ENCODE measurements at places on chromosomes 1 and 21.

DNA sequence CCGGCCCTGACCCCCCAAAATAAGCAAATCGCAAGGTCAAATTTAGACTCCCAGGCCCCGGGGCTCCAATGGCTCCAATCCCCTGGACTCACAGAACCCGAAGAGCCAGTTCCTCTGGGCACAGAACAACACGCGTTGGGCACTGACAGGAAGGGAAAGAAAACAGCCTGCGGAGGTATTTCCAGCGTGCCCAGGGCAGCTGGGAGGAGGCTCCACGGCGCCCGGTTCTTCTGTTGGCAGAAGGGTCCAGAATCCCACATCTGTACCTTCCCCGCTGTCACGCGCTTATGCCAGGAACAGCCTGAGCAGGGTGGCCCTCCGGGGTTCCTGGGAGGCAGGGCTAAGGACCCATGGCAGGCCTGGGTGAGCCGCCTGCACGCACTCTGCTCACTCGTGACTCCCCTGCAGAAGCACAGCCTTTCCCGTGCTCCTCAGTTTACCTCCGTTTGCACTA, 85.5 kb downstream of the RIPK4 start:
- DNase-seq: no peak

DNA sequence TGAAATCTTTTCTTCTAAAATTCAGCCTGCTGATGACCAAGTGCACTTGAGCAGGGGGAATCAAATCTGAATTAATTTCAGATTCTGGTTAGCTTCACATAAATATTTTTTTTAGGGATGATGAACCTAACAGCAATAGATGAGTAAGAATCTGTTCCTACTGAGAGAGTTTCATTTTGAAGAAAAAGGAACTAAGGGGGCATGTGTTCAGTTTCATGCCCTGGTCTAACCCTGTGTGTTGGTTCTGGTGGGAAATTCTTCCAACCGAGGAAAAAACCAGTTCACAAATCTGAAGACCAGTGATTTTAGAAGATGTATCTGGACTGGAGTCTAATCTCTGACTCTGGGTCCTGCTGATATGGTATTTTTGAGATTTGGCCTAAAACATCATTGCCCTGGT, 13.7 kb downstream of the SELL start:
- DNase-seq: no peak

DNA sequence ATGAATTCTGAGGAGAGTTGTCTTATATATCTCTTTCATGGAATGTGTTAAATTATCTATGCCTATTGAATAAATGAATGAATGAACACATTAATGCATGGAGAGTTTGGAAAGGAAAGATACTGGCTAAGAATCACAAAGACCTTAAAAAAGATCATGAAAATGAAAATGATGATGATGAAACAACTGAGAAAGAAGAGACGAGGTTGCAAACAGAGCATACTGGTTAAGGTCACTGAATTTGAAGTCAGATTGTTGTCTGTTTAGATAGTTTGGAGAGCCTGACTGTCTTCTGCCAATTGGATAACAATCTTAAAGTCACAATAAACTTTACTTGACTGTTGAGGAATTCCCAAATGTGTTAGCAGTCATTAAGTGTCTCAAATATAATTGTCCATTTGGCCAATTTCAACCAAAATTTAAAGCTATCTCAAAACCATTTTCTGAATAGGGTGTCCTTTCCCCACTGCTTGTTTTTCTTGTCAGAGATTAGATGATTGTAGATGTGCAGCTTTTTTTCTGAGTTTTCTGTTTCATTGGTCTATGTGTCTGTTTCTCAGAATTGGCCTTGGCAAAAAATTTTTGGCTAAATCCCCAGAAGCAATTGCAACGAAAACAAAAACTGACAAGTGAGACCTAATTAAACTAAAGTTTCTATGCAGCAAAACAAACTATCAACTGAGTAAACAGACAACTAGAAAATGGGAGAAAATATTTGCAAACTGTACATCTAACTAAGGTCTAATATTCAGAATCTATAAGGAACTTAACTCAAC, 132.2 kb downstream of the PTGER3 start:
- no peak for DNase-seq

- DNase-seq: no peak
These were observed 204.4 kb downstream of the PLA2G4A start for GRCh38 chr1:187032982-187033692.

DNA sequence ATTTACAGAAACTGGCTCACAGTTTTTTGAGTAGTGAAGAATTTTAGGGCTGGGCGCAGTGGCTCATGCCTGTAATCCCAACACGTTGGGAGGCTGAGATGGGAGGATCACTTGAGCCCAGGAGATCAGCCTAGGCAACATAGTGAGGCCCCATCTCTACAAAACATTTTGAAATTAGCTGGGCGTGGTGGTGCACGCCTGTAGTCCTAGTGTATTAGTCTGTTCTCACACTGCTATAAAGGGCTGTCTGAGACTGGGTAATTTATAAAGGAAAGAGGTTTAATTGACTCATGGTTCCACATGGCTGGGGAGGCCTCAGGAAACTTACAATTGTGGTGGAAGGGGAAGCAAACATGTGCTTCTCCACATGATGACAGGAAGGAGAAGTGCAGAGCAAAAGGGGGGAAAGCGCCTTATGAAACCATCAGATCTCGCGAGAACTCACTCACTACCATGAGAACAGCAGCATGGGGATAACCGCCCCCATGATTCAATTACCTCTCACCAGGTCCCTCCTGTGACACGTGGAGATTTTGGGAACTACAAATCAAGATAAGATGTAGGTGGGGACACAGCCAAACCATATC, 24.4 kb upstream of the DYRK1A start:
- DNase-seq: no peak

DNA sequence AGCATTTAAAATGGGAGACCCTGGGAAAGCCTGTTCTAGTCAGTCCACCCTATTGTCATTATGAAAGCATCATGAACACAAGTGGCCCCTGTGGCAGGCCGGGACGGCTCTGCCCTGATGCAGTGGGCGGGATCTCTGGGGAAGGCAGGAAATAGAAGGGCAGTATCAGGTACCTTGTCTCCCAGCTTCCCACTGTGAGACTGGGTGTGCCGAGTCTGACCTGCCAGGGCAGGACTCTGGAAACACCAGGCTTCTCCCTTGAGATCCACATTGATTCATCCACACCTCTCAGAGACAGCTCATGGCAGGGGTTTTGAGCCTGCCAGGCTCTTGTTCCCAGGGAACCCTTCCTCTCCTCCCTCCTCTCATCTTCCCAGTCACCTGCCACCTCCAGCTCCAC, 24.5 kb upstream of the GNPAT start:
- no peak for DNase-seq

- no peak for DNase-seq
These were observed 119.2 kb downstream of the TM2D1 start for GRCh38 chr1:61605607-61606321.

GRCh38 chr1:107430540-107431228, 289.8 kb downstream of the NTNG1 start:
- no peak for DNase-seq

DNA sequence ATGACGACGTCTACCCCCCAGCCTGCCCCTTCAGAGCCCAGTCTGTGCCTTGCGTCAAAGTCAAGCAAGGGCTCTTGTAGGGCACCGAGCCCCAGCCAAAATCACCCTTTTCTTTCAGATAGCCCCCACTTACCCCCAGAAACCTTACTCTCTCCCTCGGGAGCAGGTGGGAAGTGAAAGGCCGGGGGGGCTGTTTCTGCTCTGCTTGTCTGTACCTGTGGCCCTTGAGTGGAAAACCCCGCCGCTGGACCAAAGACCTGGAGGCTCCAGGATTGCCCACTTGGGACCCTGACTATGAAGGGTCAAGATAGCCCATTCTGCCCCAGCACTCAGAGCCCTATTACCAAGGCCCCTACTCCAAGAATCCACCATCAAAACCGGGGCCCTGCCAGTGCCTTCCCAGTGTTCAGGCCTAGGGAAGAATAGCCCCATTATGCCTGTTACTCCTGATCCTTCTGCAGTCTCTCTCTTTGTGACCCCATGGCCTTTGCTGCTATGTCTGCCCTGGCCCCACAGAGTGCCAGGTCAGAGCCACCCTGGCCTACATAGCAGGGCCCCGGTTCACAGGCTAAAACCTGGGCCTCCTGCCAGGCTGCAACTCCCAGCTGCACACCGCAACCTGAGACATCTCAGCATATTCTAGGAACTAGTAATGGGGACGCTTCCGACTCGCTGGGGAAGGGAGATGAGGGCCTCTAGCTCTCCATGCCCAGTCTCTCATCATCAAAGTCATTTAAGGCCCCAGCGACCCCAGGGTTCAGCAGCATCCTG, 22.2 kb upstream of the HPDL start:
- no peak for DNase-seq

GRCh38 chr1:207342332-207342731, 20.9 kb downstream of the CD55 start:
- no peak for DNase-seq

DNA sequence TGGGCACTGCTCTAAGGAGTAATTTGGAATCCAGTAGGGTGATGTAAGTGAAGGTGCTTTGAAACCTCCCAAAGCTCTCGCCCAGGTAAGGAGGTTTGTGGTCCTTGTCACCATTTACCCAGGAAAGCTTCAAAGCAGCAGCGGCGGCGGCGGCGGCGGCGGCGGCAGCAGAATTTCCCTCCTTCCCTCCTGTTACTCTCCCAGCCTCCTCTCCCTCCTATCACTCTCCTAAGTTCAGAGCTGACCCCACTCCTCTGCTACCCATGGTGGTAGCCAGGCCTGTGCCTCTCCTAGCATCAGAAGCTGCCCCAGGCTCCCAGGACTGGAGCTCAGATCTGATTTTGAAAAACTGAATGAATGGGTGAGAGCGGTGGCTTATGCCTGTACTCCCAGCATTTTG, 60.7 kb downstream of the ACBD3 start:
- DNase-seq: no peak

DNA sequence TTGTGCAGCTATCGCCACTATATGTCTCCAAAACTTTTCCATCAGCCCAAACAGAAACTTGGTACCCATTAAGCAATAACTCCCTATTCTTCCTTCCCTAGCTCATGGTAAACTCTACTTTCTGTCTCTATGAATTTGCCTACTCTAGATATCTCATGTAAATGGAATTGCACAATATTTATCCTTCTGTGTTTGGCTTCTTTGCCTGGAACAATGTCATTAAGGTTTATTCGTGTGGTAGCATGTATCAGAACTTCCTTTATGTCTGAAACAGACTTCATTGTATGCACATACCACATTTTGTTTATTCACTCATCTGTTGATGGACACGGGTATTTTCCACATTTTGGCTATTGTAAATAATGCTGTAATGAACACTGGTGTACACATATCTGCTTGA, 40.7 kb upstream of the CD34 start:
- no peak for DNase-seq

- DNase-seq: no peak
These were observed at the start of gene RNF186 for GRCh38 chr1:19814681-19815503. Gene RNF186, minus strand, starts transcription at chr1:19815283. Its CDS starts 182 bp downstream, at chr1:19815101.

DNA sequence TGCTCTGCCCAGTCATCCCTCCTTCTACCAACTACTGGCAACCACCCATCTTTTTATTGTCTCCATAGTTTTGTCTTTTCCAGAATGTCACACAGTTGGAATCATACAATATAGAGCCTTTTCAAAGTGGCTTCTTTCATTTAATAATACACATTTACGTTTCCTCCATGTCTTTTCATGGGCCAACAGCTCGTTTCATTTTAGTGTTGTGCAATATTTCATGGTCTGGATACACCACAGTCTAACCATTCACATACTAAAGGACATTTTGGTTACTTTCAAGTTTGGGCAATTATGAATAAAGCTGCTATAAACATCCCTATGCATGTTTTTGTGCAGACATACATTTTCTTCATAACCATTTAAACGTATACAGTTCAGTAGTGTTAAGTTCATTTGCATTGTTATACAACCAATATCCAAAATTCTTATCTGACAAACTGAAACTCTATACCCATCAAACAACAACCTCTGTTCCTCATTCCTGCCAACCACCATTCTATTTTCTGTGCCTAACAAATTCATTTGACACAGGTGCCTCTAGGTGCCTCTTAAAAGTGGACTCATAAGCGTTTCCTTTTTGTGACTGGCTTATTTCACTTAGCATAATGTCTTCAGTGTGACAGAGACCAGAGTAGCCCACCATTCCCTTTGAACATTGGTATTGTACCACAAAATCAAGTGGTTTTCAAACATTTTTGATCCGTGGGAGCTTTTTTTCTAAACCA, 138.1 kb downstream of the NR5A2 start:
- DNase-seq: no peak

GRCh38 chr1:219298571-219299148, 125.0 kb downstream of the LYPLAL1 start:
- DNase-seq: no peak

DNA sequence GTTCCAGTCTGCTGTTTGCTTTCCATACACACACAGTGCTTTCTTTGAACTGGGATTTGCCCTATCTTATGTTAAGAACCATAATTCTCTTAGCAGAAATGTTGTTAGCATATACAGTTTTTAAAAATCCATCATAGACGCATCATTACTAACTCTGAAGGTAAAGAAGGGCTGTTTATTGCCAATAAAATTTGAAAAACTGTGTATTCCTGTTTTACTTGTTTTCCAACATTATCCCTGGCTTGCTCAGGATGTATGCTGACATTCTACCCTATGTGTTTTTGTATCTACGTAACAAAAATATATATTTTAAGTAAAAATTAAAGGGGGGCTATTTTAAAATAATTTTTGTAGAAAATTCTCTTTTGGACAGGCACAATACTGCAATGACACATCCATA, 857.2 kb downstream of the BRINP3 start:
- DNase-seq: no peak

DNA sequence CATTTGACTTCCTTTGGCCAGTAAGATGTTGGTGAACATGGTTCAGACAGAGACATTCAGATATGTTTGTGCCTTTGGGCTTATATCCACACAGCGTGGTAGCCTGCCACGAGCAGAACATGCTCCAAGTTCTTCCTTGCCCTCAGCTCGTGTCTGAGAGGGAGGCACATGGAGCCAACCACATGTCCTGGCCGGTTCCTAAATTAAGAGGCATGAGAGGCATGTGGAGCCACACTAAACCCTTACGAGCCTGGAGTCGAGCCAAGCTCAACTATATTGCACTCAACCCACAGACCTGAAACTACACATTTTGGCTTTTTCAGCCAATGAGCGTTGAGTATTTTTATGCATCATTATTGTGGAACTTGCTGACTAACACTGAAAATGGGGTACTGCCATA, 133.7 kb upstream of the KCNK1 start:
- DNase-seq: no peak

DNA sequence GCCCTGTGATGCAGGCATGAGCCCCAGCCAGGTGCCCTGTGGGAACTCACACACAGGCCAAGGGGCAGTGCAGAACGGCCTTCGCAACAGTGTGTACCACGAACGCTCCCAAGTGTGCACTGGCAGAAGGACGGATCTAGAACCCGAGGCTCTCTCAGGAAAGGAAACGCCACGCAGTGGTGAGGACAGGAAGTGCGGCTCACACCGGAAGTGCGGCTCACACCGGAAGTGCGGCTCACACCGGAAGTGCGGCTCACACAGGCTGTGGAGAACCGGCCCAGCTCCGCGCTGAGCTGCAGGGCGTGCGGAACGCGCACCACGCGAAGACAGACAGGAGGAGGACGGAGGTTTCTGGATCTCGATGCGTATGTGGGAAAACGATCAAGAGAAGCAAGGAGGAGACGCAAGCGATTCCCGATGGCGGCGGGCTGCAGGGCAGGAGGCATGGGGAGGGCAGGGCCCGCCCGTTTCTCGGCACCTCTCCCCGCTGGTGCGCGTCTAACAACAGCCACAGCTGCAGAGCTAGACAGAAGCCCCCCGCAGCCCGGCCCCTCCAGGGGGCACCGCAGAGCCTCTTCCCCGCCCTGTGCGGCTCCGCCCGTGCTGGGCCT, 35.9 kb upstream of the TMEM52 start:
- DNase-seq: no peak
